ENCODE measurements at places on chromosomes 1 and 21.

DNA sequence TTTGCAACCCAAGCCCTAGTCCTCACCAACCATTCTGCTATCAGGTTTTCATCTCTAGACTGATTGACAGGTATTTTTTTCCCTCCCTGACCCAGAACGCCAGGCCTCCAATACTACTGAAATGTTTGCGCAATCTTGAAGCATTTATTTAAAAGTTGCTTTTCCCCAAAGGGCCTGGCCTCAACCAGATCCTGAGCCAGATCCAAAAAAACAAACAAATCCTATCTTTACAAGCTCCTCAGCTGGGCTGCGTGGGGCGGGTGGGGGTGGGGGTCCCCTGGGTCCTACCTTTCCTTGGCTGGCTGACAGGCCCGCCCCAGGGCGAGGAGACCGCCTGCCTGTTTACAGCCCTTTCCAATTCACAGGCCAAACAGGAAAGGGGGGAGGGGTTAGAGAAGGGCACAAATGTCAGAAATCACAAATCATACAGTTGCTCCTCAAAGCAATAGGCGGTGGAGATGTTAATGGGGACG is 98.8 kb downstream of the FOXD2 start:
- no peak for DNase-seq

GRCh38 chr21:35606578-35606977 is 453.7 kb downstream of the SETD4 start:
- DNase-seq: no peak

- no peak for DNase-seq
These were observed 206.2 kb upstream of the PTBP2 start for GRCh38 chr1:96515430-96515829.

GRCh38 chr1:243977094-243977493 is 74.0 kb upstream of the ZBTB18 start:
- DNase-seq: no peak

GRCh38 chr1:61978796-61979195 is 215.9 kb upstream of the L1TD1 start:
- no peak for DNase-seq

DNA sequence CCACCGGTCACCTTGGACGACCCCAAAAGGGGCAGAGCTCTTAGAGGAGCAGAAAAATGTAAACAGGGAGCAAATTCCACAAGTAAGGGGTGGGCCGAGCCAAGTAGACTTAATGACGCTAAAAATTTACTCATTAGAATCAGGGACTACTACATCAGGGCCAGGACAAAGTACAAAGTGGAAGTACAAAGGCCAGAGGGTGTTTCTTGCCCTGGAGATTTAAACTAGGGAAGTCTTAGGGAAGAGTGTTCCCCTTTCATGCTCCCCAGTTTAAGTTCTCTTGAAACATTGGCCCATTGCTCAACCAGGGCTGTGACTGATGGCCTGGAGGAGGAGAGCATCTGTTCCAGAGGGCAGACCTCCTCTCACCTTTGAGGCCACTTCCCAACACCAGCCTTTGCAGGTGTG is 48.6 kb downstream of the BACH1 start:
- DNase-seq: no peak

GRCh38 chr1:186634511-186634910 is 45.7 kb downstream of the PTGS2 start:
- no peak for DNase-seq

DNA sequence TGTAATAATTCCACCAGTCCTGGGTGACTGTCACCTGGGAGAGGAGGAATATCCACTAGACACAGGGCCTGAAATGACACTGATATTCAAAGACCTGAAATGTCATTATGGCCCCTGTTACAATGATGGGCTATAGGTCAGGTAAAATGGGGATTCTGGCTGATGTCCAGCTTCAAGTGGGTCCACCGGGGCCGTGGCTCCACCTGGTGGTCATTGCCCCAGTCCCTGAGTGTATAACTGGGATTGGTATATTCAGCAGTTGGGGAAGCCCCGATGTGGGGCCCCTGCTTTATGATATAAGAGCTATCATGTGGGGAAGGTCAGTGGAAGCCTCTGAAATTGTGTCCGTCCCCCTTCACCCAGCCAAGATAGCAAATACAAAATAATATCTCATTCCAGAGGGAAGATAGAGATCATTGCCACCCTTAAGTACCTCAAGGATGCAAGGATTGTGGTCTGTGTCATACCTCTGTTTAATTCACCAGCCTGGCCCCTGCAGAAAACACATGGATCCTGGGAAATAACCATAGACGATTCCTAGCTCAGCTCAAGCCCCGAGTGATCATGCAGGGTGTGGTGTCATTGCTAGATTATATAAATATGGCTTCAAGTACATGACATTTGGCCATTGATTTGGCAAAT is 19.4 kb downstream of the PLEKHO1 start:
- DNase-seq: peak; percentile 24

GRCh38 chr1:29983321-29983720 is 740.1 kb downstream of the MATN1 start:
- DNase-seq: no peak

- DNase-seq: no peak
These were observed 138.9 kb upstream of the DMRTA2 start for GRCh38 chr1:50562106-50562505.

Data from stimulated activated CD4-positive, alpha-beta T cell treated with anti-CD3 and anti-CD28 coated beads, Interleukin-15, amount 100 ng/mL, for 1 hour (primary cell).